ENCODE measurements at places on chromosomes 2 and 18. TPM values are rescaled to one million over a fixed set of nuclear protein-coding genes. Genes with fewer than 3 reads are reported as not detected.

DNA sequence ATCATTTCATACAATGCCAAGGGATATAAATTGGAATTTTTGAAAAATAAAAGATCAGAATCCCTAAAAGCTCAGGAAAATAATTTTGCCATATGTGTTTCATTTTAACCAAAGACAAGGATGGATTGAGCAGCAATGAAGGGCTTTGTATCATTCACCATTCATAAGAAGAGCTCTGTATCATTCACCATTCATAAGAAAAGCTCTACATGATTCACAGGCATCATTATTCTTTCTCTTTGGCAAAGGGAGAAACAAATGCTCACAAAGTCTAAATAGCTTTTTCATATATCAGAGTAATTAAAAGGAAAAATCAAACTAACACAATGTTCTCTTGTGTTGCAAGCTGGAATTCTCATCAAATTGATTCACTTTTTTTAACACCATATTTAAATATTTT, 169.1 kb upstream of the MC4R start:
- DNase-seq, result no peak

GRCh38 chr2:101771227-101771902, 73.9 kb downstream of the MAP4K4 start:
- no peak for DNase-seq

GRCh38 chr18:35868915-35869314, 103.6 kb upstream of the RMP24 start:
- no peak for DNase-seq

DNA sequence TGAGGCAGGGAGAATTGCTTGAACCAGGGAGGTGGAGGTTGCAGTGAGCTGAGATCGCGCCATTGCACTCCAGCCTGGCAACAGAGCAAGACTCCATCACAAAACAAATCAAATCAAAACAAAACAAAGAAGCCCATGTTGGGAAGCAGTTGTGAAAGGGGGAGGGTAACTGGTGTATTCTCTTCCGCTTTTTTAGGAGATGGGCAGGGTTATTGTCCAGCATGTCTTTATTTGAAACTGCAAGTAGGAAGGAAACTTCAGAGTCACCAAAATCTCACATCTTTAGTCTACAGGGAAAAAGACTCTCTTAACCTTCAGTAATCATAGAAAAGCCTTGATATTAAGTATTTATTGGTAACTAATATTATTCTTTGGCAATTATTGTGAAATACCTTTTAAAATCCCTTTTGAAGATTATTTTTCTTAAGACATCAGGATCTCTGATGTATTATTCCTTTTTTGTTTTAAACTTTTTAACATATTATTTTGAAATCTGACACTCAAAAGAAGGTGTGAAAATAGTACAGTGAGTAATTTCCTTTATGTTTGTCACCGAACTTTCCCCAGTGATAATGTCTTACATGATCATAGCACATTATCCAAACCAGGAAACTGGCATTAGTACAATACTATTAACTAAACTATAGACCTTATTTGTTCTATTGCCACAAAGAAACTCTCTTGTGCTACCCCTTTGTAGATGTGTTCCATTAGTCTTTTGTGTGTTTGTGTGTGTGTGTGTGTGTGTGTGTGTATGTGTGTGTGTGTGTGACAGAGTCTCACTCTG, 84.3 kb upstream of the LTBP1 start:
- DNase-seq, result no peak

DNA sequence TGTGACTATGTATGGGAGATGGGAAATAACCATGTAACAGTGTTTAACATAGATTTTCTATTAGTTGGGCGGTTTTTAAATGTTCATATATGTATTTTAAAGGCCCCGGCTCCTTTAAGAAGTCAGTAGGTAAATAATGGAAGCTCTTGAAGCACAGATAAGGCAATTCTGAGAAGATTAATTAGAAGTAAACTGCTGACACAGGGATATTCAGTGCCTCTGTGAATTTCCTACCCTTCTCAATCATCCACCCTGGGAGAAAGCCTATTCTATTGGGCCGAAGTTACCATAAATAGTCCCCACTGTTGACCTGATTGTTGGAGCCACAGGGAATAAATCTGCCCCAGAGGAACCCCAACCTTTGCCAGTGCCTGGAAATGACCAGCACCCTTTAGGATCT, 56.8 kb upstream of the SIX3 start:
- DNase-seq, result no peak

NEB gene
- polyA plus RNA-seq, result 17.5 TPM

DAW1 gene
- polyA plus RNA-seq, result 0.65 TPM

Data from renal cortex interstitium (tissue), 15 donors.